Fibroblast of skin of scalp (primary cell): ENCODE measurements at places on chromosomes 7 and 10.
A peak's percentile ranks its signal among the peaks of the same experiment; 100 is the strongest.

- no peak for DNase-seq
These were observed 25.2 kb upstream of the OTUD1 start for GRCh38 chr10:23413629-23414089.

DNA sequence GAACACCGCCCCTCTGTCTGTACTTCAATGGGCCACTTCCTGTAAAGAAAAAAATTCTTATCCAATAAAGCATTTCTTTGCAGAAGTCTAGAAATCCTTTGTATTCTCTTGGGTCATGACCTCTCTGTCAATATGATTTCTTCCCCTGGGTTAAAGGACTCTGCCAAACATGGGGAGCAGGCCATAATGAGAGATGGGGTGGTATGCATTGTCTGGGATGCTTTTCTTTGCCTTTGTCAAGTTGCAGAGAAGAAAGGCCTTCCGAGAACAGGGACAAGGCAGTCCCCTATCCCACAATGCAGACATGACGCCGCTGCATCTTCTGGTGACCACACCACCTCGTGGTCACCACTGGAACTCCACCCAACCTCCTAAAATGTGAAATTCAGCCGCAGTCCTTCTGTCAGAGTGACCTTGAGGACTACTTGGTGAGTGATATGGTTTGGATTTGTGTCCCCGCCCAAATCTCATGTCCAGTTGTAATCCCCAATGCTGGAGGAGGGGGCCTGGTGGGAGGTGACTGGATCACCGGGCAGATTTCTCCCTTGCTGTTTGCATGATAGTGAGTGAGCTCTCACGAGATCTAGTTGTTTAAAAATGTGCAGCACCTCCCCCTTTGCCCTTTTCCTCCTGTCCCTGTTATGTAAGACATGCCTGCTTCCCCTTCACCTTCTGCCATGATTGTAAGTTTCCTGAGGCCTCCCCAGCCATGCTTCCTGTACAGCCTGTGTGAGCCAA lies 15.2 kb upstream of the FRMPD2 start:
- peak; percentile 57 for DNase-seq

GRCh38 chr10:80204677-80205476 lies 460 bp downstream of the ANXA11 start:
- no peak for DNase-seq

- DNase-seq, result no peak
These were observed 67.4 kb downstream of the REEP3 start for GRCh38 chr10:63588436-63589167.

- no peak for DNase-seq
These were observed 60.2 kb downstream of the STK17A start for GRCh38 chr7:43642897-43643630.

DNA sequence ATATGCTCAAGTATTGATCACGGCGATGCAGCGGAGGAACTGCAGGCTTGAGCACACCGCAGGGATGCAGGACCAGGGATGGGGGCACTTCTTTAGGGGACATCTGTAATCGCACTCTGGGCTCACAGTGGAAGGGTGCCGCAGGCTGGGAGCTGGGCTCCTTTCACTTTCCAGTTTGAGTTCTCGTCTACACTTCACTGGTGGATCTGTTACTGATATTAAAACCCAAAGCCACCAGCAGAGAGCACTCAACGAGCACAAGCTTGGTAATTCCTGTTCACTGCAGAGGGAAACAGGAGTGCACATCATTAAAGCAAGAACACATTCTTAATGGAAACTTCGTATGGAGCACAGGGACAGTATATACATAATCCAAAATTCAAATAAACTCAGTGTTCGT lies 91.3 kb downstream of the PARD3 start:
- DNase-seq, result peak; percentile 73
